SK-N-SH (cell line): ENCODE measurements at places on chromosomes 6 and 20.

DNA sequence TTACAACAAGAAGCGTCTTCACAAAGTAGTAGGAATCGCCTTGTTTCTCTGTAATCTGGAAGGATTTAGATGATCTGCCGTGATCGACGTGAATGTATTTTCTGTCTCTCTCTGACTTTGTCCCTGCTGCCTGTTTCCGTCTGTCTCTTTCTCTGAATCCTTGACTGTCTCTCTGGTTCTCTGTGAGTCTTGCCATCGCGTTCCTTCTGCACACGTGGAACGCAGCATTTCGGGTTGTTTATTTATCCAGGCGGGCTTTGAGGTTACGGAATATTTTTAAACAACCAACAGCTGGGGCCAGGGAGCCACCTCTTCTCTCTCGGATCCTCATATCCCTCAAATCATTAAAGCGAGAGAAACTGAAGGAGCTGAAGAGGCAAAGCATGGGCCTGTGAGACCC is 215.9 kb downstream of the ZDHHC14 start:
- no peak for DNase-seq

DNA sequence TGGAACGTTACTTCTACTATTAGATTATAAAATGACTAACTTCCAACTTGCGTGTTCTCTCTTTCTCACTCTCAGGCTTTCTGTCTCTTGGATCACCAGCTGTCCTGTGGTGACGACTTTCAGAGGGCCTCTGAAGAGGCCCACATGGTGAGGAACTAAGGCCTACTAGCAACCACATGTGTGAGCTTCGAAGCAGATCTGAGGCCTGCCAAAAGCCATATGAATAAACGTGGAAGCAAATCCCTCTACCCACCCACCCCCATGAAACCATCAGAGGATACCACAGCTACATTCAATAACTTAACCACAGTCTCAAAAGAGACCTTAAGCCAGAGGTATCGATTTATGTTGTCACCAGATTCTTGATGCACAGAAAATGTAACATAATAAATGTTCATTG is 13.5 kb upstream of the BMP5 start:
- DNase-seq: no peak

DNA sequence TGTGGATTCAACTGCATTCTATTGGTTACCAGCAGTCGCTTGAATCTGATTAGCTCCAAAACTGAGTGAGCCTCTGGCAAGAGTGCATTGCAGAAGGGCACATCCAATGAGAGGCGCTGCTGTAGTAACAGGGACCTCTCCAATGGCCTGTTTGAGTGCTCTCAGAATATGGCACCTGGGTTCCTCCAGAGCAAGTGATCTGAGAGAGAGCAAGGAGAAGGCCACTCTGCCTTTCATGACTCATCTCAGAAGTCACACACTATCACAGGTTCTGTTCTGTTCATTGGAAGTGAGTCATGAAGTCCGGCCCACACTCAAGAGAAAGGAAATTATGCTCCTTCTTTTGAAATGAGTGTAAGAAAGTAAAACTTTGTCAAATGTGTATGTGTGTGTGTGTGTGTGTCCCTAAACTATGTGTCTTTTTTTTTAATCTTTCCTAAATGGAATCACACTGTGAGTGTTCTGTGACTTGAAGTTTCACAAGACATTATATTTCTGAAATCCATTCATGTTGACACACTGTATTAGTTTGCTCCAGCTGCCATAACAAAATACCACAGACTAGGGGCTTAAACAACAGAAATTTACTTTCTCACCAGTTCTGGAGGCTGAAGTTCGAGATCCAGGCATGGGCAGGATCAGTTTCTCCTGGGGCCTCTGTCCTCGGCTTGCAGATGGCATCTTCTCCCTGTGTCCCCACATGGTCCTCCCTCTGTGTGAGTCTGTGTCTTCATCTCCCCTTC is 138.3 kb upstream of the CDYL start:
- no peak for DNase-seq

GRCh38 chr6:108627692-108628550 is 67.2 kb downstream of the FOXO3 start:
- no peak for DNase-seq

- DNase-seq: no peak
These were observed 40.2 kb upstream of the TASP1 start for GRCh38 chr20:13678944-13679343.

DNA sequence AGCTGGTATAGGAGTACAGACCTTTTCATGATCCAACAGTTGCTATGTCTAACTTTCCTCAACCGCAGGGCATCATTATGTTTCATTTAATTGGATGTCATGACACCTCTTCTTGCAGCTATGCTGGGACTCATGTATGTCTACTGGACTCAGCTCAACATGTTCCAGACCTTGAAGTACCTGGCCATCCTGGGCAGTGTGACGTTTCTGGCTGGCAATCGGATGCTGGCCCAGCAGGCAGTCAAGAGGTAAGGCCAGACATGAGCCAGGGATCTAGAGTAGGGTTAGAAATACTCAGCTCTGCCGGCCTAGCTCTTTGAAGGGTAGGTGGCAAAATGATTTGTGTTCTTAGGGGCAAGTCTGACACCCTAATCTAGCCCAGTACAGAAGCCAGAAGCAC is 25.2 kb downstream of the GHRH start:
- DNase-seq: no peak

- DNase-seq: no peak
These were observed at the start of gene WFDC11 for GRCh38 chr20:45670139-45670538. WFDC11 (minus strand) TSS chr20:45670239; CDS start chr20:45650600, 19,639 bp downstream.

- no peak for DNase-seq
These were observed 284.2 kb downstream of the LRFN2 start for GRCh38 chr6:40302856-40303454.

DNA sequence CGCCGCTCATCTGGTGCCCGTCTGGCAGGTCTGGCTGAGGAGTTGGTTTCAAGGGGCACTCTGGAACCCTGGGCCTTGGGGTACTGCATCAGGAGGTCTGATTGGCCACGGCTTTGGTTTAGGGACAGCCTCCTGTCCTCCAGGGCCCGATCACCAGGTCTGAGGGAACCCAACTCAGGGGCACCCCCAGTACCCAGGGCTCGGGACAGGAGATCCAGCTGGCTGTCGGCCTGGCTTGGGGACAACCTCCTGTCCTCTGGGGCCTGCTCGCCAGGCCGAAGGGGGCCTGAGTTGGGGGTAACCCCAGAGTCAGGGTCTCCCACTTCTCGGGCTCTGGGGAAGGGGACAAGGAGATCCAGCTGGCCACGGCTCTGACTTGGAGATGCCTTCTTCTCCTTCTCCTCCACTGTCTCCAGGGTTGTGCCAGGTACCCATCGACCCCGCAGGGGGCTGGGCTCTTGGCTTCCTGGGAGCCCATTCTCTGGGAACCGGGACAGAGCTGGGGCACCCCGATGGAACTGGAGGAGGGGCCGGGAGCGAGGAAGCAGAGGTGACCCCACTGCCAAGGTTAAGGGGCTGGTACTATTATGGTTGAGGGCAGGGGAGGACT is 2.4 kb upstream of the EIF6 start:
- no peak for DNase-seq

DNA sequence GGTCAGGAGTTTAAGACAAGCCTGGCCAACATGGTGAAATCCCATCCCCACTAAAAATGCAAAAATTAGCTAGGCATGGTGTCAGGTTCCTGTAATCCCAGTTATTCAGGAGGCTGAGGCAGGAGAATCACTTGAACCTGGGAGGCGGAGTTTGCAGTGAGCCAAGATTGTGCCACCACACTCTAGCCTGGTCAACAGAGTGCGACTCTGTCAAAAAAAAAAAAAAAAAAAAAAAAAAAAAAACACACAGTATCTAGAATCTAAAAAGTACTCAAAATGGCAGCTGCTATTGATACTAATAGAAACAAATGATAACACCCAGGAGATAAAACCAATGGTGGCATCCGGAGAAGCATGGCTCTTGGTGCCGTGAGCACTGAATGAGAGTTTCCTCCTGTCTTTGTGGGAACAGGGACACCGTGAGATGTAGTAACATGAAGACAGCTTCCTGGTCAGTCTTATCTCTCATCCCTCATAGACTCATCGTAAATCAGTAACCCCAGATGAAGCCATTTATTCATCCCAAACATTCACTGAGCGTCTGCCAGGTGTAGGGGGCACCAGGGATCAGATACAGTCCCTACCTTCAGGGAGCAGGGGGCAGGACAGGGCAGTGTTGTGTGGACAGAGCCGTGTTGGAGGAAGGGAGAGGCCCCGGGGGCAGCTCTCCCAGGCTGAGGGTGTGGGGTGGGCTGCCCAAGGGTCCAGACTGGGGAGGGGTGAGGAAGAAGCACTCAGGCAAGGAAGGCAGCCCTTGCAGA is 66.1 kb downstream of the SYNJ2 start:
- DNase-seq: no peak

DNA sequence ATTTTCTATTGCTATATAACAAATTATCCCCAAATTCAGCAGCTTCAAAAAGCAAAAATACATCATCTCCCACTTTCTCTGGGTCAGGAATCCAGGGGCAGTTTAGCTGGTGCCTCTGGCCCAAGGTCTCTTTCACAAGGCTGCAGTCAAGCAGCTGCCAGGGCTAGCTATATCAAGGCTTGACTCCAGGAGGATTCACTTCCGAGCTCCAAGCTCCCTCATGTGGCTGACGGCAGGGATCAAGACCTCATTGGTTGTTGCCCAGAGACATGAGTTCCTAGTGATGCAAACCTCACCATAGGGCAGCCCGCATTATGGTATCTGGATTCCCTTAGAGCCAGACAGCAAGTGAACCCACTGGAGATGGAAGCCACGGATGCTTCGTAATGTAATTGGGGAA is 1.3 kb upstream of the VNN1 start:
- DNase-seq: peak; percentile 17

DNA sequence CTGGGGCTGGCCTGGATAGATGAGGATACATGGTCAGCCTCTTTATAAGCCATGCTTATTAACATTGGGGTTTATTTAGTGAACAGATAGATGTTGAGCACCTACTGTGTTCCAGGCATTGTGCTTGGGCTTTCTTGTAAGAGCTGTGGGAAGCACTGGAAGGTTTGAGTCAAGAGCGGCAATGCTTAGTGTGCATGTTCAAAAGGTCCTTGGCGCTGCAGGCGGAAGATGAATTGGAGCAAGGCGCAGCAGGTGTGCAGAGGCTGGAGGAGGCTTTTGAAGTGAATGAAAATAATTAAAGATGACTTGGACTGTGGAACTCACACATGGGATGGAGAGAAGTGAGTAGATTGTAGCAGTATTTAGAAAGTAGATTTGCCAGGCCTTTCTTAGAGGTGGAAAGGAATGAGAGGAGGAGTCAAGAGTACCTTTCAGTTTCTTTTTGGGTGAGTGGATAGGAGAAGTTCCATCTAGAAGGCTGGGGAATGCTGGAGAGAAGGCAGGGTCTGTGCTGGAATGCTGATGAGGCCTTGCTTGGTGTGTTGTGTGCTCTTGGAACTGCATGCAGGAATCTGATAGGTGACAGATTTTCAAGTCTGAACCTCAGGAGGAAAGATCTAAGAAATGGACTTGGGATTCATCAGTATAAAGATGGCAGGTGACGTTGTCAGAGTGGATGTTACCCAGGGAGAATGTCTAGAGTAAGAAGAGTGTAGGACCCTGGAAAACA is 26.4 kb downstream of the SNX9 start:
- DNase-seq: no peak

DNA sequence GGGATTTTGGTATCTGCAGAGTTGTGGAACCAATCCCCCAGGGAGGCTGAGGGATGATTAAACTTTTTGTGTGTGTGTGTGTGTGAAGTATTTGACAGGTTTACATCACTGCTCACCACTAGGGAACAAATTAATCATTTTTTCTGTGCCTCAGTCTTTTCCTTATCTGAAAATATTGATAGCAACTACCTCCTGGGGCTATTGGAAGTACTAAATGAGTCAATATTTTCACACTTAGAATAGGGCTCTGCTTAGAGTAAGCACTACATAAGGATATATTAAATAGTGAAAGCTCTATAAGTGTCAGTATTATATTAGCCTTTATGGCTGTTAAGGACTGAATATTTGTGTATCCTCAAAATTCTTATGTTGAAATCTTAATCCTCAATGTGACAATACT is 155.2 kb upstream of the UST start:
- no peak for DNase-seq

GRCh38 chr6:99607416-99608036 is 893 bp downstream of the PRDM13 start:
- DNase-seq: no peak

- DNase-seq: no peak
These were observed 114.7 kb downstream of the RWDD2A start for GRCh38 chr6:83307849-83308248.

- DNase-seq: no peak
These were observed 85.4 kb downstream of the SOX4 start for GRCh38 chr6:21678990-21679389.

- peak; percentile 35 for DNase-seq
These were observed 690 bp downstream of the IFNGR1 start for GRCh38 chr6:137218473-137218916.

- DNase-seq: no peak
These were observed 222.6 kb downstream of the RNF144B start for GRCh38 chr6:18609715-18610114.

- DNase-seq: no peak
These were observed 104.8 kb downstream of the GMDS start for GRCh38 chr6:2140438-2141128.

- no peak for DNase-seq
These were observed 154.6 kb downstream of the CDKAL1 start for GRCh38 chr6:20688710-20689500.

- no peak for DNase-seq
These were observed 31.4 kb downstream of the TSHZ2 start for GRCh38 chr20:53003420-53004154.

DNA sequence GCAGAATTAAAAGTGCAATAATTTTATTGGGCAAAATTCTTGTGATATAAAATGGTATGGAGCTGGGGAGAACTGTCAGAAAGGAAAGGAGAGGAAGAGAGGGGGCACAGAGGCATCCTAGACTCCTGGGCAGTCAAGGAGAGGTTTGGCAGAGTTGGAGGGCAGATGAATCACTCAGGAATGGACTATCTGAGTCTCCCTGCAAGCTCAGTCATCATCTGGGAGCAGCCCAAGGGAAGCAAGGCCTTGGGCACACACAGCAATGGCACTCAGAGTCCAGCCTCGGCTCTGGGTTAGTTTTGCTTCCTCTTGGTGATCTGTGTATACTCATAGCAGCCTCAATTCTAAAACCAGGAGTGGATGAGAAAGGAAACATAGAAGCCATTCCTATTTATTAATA is 67.2 kb downstream of the SLC22A1 start:
- no peak for DNase-seq

- DNase-seq: no peak
These were observed 458.2 kb upstream of the JARID2 start for GRCh38 chr6:14787677-14788076.

DNA sequence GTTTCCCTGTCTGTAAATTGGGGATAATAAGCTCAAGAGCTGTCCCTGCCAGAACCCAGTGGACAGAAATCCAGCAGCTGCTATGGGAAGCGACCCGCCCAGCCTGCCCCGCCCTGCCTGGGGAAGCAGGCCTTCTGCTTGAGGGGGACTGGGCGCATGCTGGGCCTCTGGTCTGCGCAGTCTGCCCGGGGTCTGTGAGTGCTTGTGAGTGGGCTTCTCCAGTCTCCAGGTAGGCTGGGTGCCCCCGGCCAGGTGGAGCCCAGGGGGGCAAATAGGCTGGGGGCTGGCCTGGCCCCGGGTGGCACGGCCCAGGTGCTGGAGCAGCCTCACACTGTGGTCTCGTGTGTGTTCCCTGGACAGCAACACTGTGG is 648 bp upstream of the RBBP8NL start:
- DNase-seq: no peak
